Fibroblast of skin of left biceps (primary cell): ENCODE measurements at places on chromosomes 4 and X.

- no peak for DNase-seq
These were observed 1.6 kb downstream of the PCDH10 start for GRCh38 chr4:133150486-133151340.

DNA sequence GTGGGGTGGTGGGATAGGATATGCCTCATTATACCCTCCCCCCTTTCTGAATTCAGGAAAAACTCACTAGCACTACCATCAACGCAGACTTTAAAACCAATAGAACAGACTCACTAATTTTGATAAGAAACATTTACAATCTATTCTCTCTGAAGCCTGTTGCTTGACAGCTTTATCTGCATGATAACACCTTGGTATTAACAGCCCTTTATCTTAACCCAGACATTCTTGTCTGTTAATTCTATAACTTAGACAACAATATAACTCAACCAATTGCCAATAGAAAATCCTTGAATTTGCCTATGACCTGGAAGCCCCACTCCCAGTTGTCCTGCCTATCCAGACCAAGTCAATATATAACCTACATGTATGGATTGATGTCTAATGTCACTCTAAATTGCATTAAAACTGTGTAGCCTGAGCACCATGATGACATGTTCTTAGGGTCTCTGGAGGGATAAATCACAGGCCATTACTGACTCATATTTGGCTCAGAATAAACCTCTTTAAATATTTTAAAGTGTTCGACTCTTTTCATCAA, 1.5 kb upstream of the UGT2A3 start:
- no peak for DNase-seq

DNA sequence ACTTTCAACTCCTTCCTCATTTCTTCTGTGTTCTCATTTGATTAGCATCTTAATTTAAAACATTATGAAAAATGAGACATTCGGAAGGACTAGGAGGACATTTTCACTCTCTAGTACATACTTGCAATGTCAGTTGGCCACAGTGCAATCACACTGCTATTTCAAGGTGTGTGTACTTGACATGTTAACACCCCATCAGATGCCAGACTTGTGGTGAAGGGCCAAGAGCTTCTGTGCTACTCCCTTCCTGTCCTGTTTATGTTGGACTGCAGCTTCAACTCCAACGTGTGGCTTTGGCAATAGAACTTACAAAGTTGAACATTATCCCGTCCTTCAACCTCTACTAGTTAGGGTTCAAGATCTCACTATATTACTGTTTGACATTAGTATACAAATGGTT, 221.0 kb downstream of the PALLD start:
- no peak for DNase-seq

DNA sequence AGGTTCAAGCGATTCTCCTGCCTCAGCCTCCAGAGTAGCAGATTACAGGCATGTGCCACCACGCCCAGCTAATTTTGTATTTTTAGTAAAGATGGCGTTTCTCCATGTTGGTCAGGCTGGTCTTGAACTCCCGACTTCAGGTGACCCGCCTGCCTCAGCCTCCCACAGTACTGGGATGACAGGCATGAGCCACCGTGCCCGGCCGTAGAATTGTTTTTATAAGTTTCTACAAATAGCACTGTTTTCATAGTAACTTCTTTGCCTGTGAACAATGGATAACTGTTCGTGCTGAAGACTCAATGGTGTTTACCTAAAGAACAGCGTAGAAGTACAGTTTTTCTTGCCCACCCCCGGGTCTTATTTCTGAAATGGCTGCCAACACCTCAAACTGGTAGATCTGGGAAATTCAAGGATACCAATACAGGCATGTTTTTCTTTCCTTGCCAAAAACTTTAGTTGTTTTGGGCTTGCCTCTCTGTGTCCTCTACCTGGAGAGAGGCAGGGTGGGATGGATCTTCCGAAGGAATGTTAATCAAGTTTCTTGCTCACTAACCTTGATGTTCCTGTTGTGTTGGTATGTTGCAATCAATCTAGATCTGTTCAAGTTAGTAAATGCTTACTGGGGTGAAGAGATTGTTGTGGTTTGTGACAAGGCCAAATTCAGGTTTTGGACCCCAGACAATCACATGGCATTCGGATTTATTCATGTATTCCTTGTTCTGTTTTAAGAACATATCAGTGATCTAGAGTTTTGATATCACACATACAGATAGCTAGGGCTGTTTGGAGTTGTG, 2.8 kb upstream of the RUFY3 start:
- no peak for DNase-seq

GRCh38 chr4:17301266-17301665, 210.6 kb downstream of the QDPR start:
- DNase-seq: no peak

DNA sequence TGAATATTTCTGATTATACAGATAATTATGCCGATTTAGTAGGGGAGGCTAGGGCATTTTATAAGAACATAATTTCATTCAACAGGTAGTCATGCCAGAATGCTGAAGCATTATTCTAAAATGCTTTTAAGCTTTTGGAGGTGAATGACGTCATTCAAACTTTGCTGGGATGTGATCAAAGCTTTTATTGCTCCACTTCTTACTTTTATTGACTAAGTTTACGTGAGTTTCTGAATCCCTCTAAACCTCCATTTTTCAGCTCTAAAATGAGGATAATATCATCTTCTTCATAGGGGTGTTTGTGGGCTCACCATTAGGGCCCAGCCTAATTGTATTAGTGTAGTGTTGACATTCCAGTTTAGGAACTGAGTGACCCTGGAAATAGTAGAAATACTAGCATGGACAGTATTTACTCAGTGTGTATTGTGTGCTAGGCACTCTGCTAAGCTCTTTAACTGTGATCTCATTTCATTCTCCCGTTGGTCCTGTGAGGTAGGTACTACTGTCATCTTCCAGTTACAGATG, 3.0 kb downstream of the WWC2 start:
- no peak for DNase-seq

- DNase-seq: no peak
These were observed 1.5 kb downstream of the KLF8 start for GRCh38 chrX:56233682-56234081.

DNA sequence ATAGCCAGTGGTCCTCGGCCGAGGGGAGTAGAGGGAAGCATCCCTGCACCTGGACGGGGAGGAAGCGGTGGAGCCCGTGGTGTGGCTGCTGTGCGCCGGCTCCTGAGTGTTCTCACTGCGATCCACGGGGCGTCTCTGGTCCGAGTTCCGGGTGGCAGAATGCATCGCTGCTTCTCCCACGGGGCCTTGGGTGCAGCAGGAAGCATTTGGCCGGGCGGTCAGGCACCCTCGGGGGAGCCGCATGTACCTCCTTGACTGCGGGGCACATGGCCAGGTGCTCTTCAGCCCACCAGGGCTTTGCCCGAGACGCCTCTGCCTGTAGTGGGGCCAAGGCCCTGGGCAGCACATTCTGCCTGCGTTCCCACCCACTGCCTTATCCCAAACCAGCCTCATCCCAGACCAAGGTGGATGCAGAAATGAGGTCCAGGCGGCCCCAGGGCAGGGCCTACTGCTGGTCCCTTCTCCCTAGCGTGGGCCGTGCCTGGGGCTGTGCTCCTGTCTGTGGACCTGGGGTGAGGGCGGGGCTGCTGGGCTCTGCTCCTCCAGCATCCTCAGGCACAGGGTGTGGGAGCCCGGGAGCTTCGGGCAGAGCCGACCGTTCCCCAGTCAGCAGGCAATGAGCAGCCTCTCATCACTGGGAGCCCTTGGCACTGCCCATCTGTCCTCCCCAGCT, 27.5 kb downstream of the NKX1-1 start:
- no peak for DNase-seq

DNA sequence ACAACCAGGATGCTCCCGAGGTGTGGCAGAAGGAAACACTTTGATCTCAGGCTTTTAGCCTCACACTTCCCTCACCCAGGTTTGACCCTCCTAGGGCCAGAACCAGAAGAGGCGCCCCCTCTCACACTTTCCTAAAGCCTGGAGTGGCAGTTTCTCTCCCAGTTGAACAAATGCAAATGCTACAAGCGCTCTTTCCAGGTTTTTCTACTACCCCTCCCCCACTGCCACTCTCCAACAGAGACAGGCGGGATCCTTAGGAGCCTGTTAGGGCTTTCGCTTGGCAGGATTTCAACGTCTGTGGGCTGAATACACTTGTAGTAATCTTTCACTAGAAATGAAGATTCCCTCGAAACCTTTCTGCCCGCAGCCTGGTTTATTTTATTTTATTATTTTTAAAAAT, 2.4 kb downstream of the TSC22D3 start:
- DNase-seq: no peak

GRCh38 chr4:173509036-173510001, 20.7 kb downstream of the HAND2 start:
- no peak for DNase-seq

GRCh38 chrX:38618180-38618579, 56.8 kb downstream of the TSPAN7 start:
- DNase-seq: no peak

- DNase-seq: no peak
These were observed 272.3 kb upstream of the FGF16 start for GRCh38 chrX:77174680-77175519.

GRCh38 chrX:9897761-9898161, 69.4 kb upstream of the CLDN34 start:
- DNase-seq: peak; percentile 33

GRCh38 chr4:128841402-128841801, 31.9 kb downstream of the JADE1 start:
- DNase-seq: no peak

DNA sequence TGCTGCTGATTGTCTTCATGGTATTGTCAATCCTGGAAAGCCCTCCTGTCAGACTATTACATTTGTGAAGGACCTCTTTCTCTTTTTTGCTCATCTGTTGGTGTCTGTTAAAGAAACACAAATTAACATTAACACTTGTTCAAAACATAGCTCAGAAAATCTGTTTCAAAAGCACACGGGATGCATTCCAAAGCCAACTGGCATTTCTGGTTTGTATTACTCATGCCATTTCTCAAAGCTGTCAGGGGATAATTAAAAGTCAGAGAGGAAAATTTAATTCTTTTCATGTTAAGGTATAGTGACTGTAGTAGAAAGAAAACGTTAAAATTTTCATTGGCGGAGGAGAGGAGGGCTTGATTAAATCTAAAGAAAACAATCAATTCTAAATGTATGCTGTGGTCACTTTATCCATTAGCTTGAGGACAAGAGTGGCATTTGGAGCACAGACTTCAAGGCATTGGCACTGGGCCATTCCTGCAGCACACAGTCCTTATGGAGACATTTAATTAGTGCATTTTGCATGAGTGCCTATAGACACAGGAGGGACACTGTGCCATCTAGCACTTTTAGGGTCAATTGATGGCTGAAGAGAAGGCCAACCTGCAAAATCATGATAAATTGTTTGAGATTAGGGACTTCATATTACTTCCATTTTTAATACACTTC, 21.2 kb upstream of the GLRA2 start:
- no peak for DNase-seq

GRCh38 chrX:18895189-18895951, 88.5 kb downstream of the PHKA2 start:
- no peak for DNase-seq

DNA sequence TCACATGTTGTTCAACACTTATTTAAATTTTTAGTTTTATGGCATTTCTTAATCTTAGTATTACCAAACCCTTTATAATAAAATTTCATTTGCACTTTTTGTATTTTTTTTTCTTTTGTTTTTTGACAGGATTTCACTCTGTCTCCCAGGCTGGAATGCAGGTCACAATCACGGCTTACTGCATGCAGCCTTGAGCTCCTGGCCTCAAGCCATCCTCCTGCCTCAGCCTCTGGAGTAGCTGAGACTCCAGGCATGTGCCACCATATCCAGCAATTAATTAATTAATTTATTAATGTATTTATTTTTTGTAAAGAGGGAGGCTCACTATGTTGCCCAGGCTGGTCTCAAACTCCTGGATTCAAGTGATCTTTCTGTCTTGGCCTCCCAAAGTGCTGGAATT, 133.4 kb downstream of the ADGRL3 start:
- no peak for DNase-seq

DNA sequence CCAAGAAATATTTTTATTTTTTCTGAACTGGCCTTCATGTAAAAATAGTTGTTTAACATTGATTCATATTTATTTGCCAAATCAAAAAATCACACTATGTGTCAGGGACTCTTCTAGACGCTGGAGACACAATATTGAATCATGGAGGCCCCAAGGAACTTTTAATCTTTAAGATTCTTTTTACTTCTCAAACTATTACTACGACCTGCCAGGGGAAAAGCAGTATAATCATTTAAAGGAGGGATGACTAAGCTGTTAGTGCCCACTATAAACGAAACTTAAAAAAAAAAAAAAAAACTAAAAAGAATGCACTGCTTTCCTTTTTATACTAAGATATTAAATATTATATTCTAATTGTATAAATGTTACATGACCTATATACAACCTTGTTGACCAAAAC, 84.7 kb downstream of the PPA2 start:
- no peak for DNase-seq

DNA sequence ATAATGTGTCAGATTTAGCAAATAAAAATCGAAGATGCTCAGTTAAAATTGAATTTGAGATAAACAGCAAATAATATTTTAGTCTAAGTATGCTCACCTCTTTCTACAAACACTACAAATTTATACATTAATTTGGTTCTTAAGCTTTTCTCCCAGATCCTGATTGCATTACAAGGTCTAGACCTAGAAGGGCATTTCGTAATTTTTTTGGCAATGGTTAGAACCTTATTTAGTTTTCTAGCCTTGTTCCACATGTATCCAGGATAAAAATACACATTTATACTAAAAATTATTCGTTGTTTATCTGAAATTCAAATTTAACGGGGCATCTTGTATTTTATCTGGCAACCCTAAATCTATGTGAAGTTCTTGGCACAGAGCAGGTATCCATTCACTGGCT, 2.5 kb upstream of the CDKL5 start:
- DNase-seq: no peak
